ENCODE measurements at places on chromosomes 12 and 14.

- no peak for DNase-seq
Observed at GRCh38 chr14:54478636-54479215, 10.1 kb downstream of the GMFB start.

DNA sequence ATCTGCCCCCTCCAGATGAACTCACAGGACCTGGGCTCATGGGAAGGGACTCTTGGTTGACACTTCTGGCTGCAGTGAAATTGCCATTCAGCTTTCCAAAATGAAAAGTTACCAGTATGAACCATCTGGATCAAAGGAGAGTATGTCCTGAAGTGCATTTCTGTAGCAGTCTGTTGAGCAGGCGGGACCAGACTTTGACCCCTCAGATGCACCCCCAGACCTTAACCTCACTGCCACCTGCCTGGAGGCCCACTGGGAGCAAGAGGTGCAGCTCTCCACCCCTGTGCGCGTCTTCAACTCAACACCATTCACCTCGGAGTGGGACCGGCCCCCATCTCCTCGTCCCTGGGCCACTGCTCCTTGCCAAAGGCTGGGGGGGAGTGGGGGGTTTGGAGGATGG is 55.0 kb downstream of the MOK start:
- DNase-seq = no peak

DNA sequence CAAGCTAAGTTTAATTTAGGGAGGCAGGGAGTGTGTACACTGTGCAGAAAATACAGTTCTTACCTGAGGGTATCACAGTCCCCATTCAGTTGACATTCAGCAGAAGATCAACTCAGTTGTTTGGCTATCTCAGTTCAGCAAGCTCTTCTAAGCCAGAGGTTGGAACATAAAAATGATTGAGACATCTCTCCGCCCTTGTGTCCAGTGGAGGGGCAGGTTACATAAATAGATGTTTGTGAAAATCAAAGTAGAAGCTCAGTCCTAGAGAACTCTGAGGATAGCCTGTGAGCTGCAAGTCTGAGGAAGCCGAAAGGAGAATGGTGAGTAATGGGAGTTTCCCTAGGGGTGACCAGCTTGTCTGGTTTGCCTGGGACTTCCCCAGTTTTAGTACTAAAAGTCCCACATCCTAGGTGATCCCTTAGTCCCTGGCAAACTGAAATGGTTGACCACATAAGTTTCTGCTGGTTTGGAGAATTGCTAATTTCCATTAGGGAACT is 251.4 kb upstream of the ATP2B1 start:
- no peak for DNase-seq

- DNase-seq = no peak
Observed at GRCh38 chr12:42030588-42030987, 114.1 kb downstream of the GXYLT1 start.

GRCh38 chr14:103259801-103260628 is 74.0 kb upstream of the EIF5 start:
- no peak for DNase-seq

Measured in CD4-positive, alpha-beta T cell treated with Interleukin-17A for 4 hours (primary cell).